Stimulated activated naive CD4-positive, alpha-beta T cell treated with Interleukin-2 at 50 U/mL for 16 hours (primary cell): ENCODE measurements at places on chromosomes 1 and 21.

DNA sequence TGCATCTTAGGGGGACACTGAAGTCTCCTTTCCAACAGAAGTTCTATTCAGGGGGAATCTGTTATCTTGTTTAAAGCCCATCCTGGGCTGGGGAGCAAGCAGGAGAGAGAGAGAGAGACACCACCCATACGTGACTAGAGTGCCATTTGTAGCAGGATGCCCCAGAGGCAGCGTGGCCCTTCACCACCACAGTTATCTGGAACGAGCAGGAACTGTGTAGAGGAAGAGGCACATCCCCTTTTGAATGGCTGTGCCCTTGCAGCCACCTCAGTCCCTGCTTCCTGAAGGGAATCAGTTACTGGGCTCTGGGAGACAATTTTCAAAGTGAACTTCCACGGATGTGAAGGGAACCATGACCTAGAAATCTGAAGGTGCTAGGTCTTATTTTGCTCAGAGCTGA lies 19.4 kb upstream of the LAMTOR5 start:
- no peak for DNase-seq

DNA sequence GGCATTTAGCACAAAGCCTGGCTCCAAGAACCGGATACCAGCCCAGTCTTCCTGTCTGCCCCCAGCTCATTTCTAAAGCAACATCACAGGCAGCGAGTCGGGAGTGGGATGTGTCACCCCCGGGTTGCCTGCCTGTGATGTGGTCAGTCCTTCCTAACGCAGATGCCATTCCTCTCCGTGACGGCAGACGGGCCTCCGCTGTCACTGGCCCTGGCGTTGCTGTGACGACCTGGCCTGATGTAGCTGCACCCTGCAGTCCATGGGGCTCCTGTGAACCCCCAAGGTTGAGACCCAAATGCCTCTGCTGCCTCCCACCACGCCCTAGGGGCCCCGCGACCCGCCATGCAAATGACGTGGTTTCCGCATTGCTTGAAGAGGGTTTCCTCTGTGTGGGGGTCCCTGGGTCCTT lies 12.3 kb downstream of the TNFRSF1B start:
- peak; percentile 83 for DNase-seq

DNA sequence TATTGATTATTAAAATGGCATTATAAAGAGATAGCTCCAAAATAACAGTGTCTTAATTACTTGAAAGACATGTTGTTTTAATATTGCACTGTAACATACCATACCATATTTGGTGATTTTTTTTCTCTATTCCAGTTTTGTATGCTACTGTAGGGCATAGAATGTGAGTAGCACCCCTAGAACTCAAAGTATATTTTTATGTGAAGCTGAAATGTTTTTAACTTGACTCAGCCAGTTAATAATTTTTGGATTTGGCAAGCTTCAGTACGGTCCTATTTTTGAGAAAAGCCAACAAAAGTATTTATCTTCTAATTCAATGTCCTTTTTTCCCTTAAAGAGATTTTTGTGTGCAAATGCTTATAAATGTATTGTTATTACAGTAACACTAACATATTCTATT lies 593.8 kb downstream of the USP25 start:
- DNase-seq, result no peak

DNA sequence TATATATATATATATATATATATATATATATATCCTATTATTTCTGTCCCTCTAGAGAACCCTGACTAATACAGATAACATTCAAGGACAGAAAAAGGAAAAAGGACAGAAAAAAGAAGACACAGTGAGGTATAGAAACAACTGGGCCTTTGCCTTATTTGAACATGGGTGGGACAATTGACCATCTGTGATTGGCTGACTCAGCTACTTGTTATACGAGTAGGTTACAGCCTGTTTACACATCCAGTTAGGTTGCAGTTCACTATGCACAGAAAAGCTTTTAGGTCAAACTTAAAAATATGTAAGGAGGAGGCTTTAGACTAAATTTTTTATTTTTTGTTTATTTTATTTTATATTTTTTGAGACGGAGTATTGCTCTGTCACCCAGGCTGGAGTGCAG lies 39.8 kb upstream of the RGS8 start:
- DNase-seq, result no peak

DNA sequence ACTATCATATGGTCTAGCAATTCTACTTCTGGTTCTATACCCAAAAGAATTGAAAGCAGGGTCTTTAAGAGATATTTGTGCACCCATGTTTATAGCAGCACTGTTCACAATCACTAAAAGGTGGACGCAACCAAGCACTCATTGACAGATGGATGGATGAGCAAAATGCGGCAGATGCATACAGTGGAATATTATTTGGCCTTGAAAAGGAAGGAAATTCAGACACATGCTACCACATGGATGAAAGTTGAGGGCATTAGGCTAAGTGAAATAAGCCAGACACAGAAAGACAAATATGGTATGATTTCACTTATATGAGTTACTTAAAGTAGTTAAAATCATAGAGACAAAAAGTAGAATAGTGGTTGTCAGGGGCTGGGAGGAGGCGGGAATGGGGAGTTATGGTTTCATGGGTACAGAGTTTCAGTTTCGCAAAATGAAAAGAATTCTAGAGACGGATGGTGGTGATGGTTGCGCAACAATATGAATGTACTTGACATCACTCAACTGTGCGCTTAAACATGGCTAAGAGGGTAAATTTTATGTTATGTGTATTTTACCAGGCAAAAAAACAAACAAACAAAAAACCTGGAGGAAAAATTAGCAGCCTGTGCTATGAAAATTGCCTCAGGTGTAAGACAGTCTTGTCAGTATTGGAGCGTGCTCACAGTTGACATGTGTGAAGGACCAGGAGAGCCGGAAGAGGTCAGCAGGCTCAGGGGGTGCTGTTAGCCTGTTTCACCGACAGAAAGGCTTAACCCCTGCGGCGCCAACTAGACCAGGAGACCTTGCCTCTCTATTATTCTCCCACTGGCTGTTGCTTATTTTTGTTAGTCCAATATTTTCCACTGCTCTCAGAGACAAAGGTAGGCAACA lies 26.5 kb downstream of the CD247 start:
- peak; percentile 55 for DNase-seq

GRCh38 chr1:70760154-70760553 lies 287.5 kb downstream of the PTGER3 start:
- DNase-seq, result no peak

- DNase-seq, result no peak
Measured at GRCh38 chr1:114700036-114700600, 4.8 kb upstream of the AMPD1 start.

DNA sequence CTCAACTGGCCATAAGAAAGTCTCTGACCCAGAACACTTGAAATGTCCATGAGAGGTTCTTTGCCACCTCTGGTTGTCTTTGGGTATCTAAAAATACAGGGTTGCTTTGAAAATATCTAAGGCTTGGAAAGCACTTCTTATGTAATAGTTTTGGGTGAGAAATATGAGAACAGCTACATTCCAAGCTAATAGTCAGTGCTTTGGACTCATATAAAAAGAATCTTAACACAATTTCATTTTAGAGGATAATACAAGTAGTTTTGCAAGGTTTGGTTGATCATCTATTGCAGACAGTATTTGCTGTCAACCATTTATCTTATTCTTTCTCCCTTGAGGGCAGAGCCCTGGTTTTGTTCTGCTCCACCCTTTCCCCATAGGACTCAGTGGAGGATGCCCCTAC lies 207.5 kb downstream of the KCNK2 start:
- no peak for DNase-seq

DNA sequence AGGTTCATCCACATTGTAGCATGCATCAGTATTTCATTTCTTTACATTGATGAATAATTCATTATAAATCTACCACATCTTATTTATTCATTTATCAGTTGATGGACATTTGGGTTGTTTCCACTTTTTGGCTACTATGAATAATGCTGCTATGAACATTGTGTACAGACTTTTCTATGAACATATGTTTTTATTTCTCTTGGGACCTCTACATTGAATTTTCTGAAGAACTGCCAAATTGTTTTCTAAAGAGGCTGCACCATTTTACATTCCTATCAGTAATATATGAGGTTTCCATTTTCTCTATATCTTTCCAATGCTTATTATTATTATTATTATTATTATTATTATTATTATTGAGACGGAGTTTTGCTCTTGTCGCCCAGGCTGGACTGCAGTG lies 81.3 kb upstream of the SELENON start:
- DNase-seq, result no peak

- peak; percentile 47 for DNase-seq
Measured at GRCh38 chr1:58783090-58783992, 506 bp downstream of the JUN start.

DNA sequence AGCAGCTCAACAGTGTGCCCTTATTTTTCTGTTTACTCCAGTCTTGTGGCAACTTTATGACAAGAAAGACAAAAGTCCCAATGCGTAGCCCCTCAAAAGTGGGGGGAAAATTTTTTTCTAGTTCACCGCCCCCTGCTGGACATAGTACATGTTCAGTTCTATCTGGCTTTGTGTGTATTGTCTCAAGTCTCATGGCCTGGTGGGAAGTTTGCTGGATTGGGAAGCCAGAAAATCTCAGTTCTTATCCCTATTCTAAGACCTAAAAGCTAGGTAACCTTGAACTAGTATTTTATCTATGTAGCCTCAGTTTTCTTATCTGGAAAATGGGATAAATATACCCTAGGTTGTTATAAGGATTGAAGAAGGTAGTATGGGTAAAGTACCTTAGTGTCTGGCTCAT lies 55.8 kb upstream of the LDLRAP1 start:
- peak; percentile 6 for DNase-seq

- no peak for DNase-seq
Measured at GRCh38 chr1:177703888-177704446, 265.9 kb downstream of the SEC16B start.

DNA sequence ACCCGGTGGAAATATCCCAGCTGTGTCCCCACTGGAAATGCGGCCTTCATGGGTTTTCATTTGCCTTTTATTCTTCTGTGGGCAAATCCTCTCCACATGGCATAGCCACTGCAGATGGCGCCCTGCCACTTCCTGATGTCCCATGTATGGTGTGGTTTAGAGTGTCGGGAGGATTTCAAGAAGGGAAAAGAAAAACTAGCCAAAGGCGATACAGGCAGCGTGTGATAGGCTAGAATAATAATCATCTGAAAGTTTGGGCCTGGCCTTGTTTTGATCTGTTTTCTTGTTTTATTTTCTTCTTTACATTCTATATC lies 123.6 kb downstream of the PEX14 start:
- no peak for DNase-seq

DNA sequence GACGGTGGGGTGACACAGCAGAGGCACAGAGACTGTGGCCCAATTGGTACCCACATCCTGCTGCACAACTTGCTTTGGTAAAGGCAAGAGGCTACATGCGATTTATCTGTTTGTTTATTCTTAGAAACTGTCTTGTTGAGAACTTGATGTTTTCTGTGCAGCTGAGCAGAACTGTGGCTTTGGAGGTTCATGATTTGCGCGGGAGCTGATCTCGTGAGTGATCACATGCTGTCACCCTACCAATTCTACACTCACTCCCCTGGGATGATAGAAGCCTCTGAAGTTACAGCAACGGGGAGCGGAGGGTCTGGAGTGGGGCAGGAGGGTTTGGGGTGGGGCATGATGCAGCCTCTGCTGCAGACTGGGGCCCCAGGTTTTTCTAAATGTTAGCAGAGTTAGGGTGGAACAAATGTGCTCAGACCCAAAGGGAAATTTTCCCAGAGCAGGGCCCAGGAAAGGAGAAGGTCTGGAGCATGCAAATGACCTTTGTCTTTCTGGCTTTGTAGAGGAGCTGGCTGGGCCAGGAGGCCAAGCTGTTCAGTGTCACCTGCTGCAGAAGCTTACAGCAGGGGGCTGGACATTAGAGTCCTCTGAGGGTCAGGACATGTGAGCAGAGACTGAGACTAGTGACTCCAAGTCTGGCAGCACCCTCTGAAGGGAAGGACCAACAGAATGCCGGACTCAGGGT lies 83.6 kb downstream of the GRIK3 start:
- no peak for DNase-seq
